NCI-H226 (cell line): ENCODE measurements at places on chromosomes 12 and 14.

DNA sequence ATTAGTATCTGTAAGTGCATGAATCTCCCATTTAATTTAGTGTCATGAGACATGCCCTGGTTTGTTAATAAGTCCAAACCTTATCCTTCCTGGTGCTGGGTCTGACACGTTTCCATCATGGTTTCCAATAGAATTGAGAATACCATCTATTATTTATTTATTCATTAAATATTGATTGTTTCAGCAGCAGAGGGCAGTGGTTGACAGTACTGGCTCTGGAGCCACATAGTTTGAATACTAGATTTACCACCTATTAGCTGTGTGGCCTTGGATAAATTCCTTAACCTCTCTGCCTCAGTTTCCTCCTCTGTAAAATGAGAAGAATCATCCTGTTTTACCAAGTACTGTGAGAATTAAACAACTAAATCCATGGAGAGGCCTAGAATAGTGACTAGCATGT is 941 bp upstream of the STAB2 start:
- DNase-seq, result no peak

GRCh38 chr14:86779416-86779815 is 1213.6 kb downstream of the GALC start:
- no peak for DNase-seq

DNA sequence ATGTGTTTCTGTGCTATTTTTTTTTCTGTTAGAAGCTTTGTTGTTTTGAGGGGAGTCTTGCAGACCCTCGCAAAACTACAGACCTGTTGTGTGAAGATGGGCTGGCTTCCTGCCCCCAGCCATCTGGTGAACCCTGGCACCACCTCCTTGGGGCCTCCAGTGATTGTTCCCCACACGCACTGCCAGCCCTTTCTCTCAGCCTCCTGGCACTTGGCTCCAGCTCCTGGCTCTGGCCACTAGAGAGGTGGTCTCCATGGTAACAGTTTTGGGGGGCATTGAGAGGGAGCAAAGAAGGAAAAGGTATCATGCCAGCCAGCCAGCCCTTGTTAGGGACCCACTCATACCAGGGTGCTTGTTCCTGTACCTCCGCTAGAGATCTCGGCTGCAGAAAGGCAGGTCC is 176.4 kb upstream of the RPH3A start:
- no peak for DNase-seq

- DNase-seq, result no peak
Observed at GRCh38 chr14:97095269-97095668, 298.1 kb downstream of the VRK1 start.

DNA sequence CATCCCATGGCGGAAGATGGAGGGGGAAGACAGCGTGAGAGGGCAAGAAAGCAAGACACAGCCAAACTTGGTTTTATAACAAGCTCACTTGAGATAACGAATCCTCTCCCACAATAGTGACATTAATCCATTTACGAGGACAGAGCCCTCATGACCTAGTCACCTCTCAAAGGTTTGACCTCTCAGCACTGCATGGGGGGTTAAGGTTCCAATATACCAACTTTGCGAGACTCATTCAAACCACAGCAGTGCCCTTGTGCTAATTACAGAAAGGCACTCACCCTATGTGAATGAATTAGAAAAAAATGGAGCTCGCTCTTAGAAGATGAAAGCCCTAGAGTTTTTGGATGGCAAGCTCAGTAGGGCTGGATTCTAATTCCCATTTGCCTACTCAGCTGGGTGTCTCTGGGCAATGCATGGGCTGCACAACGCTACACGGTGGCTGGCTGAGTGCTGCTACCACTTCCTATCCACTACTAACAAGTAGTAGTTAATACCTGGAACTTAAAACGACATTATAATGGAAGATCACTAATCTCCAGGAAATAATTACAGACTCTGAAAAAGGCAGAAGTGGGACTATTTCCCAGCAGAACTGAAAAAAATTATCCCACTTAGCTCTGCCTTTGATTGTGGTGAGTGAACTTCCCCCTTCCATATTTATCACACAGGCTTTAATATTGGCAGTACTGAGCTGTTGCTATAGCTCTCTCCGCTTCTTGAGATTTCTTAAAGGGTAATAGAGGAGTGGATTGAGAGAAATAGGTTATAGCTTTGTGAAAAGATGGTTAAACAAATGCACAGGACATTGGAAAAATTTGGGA is 27.5 kb downstream of the TESPA1 start:
- no peak for DNase-seq

GRCh38 chr12:120539303-120539702 is 5.1 kb downstream of the RNF10 start:
- DNase-seq, result peak; percentile 35

GRCh38 chr14:65413739-65414045 is 1.2 kb downstream of the FUT8 start:
- DNase-seq, result no peak

DNA sequence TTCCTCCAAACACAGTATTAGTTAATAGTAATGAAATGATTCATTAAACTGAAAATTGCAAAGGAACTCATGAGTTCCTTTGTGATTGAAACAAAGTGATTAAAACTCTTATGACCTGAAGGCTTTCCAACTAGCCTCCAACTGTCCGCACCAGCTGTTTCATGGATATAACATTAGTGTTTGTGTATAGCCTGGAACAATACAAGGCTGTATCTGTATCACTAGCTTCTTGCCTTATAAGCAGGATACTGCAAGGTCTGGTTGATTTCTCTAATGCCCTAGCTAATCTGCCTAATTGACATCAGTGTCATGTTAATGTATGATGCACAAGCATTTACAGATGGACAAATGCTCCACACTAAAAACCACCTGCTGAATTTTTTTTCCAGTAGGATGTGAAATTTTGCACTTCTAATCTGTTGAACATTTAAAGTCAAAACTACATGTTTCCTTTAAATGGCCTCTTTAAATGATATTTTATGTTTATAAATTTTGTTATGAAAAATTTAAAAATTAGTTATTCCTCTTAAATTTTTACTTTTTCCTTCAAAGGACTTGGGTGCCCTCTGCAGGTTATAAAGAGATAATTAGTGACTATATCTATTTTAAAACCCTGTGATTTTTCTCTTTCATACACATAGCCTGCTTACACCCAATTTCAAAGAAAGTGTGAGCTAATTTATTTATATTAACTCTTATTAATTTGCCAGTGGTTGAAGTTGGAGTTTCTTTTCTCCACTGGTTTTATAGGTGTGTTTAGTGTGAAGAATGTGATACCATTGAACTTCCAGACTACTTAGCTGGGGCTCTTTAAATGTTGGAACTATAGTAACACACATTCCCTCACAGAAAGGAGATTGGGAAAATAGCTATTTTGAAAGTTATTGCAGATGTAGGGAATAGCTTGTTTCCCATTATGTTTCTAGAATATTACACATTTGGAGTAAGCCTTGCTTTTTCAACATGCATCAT is 25.4 kb downstream of the AP5M1 start:
- no peak for DNase-seq

DNA sequence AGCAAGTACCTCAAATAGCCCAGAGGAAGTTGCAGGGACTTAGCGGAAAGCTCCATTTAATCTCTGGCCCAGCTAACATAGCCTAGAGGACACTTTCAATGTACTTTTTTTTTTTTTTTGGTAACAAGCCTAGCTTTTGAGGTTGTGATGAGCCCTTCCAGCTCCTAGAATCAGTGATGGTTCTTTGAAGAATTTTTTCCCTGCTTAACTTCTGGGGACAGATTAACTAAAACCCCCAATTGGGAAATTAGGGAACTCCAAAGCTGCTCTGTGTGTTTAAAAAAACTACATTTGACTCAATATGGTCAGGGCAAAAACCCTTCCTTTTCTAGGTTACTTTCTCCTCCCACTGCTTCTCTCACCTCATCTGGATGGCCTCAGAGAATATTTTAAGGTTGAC is 23.9 kb upstream of the ITGA5 start:
- DNase-seq, result no peak

DNA sequence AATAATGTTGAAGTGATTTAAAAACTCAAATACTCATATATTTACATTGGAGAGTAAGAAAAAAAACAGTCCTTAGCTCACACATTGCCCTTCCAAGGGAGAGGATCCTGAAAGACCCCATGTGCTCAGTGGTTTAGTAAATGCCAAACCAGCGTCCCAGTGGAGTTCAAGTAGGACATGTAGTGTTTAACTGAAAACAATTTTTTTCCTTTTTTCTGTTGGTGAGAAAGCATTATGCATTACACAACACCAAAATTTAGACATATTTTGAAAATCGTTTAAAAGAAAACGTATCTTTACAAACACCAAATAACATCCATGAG is 33.6 kb downstream of the UBR7 start:
- DNase-seq, result no peak

GRCh38 chr12:103431950-103432349 is 63.8 kb downstream of the C12orf42 start:
- DNase-seq, result no peak

GRCh38 chr12:48643011-48643410 is 39.0 kb downstream of the KANSL2 start:
- DNase-seq, result no peak

DNA sequence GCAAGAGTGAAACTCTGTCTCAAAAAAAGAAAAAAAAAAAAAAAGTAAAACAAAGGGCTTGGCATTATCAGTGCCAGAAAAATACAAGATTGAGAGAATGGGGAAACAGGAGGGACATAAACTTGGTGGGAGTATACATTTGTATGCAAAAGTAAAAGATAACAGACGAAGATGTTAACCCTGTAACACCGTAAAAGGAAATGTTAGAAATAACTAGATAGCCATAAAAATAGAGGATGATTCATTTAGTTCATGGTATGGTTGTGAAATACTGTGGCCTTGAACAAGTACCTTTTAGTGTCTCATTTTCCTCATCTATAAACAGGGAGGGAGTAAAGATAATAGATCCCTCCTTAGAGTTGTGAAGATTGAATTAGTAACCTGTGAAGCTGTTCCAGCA is 33.3 kb downstream of the ATP2A2 start:
- peak; percentile 81 for DNase-seq

DNA sequence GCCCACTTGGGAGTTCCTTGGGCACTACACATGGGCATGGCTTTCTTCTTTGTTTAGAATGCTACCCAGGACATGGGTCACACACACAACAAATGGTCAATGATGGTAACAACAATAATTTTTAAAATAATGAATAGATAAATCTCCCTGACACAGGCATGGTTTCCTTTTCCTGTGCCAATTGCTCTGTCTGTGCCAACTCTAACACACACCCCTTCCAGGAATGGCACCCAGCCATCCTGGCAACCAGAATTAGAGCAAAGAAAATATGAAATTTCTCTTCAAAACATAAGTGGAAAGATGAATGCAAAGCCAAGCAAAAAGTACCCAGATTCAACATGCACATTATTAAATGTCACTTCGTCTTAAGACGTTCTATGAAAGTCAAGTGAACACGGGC is 104.9 kb upstream of the SOX5 start:
- no peak for DNase-seq

DNA sequence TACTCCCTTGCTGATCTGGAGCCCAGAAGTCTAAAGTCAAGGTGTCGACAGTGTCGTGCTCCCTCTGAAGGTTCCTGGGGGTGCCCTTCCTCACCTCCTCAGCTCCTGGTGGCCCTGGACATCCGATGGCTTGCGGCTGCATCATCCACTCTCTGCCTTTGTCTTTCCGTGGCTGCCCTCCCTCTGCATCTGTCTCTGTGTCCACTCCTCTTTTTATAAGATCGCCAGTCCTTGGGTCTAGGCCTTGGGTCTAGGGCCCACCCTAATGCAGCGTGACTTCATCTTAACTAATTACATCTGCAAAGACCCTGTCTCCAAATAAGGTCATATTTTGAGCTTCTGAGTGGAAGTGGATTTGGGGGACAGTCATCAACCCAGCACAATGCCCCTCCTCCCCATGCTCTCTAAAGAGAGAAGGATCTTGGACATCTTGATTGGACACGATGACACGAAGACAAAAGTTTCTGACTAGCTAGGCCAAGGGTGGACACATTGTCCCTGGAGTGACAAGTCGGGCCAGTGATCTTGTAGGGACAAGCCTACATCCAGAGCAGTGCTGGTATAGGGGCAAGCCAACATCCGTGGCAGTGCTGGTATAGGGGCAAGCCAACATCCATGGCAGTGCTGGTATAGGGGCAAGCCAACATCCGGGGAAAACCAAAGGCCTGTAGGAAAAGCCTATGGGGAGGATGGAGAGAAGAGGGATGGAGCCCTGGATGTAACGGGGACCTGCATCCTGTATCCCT is 93.9 kb upstream of the DIO3 start:
- DNase-seq, result no peak

GRCh38 chr12:97404543-97404942 is 58.1 kb upstream of the RMST start:
- DNase-seq, result peak; percentile 3

GRCh38 chr12:51904951-51905470 is 2.3 kb upstream of the ACVRL1 start:
- no peak for DNase-seq

GRCh38 chr14:86035882-86036281 is 505.9 kb downstream of the FLRT2 start:
- no peak for DNase-seq

- DNase-seq, result no peak
Observed at GRCh38 chr14:51855234-51855633, 5.2 kb upstream of the GNG2 start.

DNA sequence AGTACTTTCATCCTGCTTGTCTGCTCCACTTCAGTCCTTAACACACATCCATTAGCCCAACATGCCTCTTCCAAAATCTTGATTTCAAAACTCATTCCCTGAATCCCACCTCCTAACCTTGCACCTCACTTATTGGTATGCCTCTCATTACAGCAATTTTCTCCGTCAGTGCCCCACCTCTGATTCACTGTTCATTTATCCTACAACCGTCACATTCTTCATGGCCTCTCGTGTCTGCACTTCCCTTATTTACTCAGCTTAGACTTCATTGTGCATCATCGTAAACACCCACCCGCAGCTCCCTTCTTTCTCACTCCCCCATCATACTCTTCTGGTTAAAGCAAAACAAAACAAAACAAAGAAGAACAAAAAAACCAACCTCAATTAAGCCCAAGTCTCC is 160.6 kb upstream of the HMGA2 start:
- DNase-seq, result no peak

- DNase-seq, result peak; percentile 91
Observed at GRCh38 chr14:49545071-49545470, 41.1 kb downstream of the RPS29 start.

DNA sequence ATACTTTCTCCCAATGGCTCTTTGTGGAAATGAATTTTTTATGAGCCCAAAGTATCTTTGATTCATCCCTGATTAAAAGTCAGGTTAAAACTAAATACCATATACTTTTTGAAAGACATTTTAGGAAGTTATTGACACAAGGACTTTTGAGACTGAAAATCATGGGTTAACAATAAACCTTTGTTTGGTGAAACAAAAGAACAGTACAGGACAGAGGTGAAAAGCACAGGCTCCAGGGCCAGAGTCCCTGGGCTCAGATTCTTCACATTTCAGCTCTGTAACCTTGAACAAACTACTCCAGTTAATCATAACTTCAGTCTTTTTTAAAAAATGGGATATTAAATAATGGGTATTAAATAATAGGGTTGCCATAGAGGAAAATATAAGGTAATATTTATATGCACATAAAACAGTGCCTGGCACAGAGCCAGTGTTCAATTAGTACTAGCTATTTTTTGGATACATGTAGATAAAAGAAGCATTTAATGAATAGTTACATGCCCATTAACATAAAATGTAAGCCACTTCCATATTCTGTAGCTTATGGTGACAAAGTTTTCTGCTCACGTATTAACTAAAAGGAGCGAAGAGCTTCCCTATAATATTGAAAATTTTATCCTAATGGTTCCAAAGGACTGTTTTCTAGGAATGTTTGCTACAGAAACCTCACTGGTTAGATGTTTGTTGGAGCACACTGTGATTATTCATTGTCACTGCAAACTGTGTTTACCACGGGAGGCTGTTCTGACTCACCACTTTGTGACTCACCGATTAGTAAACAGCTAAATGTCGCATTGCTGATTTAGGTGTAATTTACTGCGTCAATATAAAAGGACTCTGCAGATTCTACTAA is 255.4 kb downstream of the DAD1 start:
- no peak for DNase-seq
